ENCODE measurements at places on chromosomes 16 and 17.
A peak's percentile ranks its signal among the peaks of the same experiment; 100 is the strongest.

GRCh38 chr17:48262982-48263730 is 155.6 kb downstream of the SNX11 start:
- no peak for DNase-seq

- DNase-seq: no peak
Measured at GRCh38 chr17:18981642-18982424, 22.7 kb downstream of the FAM83G start.

DNA sequence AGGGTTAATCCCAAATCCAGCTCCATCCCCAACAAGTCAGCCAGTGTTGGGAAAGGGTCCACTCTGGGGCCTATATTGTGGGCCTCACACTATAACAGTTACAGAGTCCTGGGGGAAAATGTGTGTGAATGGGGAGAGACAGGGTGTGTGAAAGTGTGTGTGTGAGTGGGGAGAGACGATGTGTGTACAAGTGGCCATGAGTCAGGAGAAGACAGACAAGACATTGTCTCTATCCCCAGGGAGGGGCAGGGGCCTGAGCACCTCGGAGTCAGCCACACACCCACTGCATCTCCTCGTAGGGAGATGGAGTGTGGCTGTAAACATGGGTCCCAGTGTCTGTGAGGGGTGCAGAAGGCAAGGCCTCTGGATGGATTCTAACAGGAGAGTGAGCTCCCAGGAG is 2.9 kb downstream of the CRHR1 start:
- no peak for DNase-seq

DNA sequence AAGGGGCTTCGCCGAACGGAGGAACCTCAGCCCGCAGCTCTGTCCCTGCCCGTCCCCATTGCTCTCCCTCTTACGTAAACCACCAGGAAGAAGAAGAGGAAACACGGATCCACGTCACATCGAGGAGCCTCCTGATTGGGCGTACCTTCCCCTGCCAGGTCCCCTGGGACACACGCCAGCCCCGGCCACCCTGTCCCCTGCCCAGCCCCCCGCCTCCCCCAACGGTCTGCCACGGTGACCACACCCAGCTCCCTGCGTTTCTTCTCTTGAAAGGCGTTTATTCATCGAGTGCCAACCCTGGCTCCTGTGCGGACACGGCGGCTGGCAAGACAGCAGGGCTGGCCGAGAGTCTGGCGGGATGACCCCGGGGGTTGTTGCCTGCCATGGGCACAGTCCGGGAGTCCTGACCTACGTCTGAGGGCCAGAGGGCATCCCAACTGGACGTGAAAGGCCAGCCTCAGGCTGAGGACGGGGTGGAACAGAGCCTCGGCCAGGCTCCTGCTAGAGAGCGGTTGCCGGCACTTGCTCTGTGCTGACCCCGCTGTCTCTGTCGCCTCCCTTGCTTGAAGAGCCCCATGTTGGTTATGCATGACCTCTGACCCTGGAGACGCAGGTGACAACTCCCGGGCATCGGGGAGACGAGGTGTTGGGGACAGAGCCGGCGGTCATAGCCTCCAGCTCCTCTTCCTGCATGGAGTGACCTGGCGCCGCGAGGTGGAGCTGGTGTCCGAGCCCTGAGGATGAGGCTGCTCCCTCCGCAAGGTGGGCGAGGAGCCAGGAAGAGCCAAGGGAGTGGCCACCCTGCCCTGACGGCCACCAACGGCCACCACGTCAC is 40.5 kb upstream of the ACSF3 start:
- no peak for DNase-seq

- no peak for DNase-seq
Measured at GRCh38 chr16:65441501-65441900, 319.6 kb upstream of the CDH11 start.

- DNase-seq: no peak
Measured at GRCh38 chr16:54344646-54345630, 58.4 kb upstream of the IRX3 start.

DNA sequence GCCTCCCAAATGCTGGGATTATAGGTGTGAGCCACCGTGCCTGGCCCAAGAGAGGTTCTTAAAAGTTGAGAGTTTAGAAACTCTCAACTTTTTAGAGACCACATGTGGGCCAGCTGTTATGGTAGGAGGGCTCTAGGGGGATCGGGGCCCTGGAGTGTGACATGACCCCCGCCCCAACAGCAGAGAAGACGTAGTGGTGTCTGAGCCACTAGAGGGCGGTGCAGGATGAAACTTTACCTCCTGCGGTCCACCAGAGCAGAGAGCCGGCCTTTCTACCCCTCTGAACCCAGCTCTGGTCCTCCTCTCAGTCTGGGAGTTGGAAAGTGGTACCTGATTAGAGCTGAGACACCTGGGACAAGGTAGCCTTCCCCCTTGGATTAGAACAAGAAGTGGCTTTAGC is 7.4 kb downstream of the CDK5RAP3 start:
- peak; percentile 18 for DNase-seq

DNA sequence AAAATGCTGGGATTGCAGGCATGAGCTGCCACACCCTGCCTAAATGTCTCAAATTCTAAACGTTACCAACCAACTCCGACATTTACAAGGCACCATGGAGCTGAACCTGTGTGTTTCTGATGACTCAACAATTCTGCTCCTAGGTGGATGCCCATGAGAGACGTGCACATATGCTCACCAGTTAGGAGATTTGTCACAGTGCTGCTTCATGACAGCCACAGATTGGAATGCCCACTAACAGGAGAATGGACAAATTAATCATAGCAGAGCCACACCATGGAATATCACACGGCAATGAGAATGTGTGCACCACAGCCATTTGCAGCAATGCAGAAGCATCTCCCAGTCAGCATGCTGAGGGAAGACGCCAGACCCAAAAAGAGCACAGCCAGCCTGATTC is 8.0 kb upstream of the KCNG4 start:
- no peak for DNase-seq

- no peak for DNase-seq
Measured at GRCh38 chr16:74749291-74750055, 25.1 kb downstream of the FA2H start.
